Activated T-cell treated with anti-CD3 and anti-CD28 coated beads, Interleukin-2, amount 50 U/mL, for 48 hours (primary cell): ENCODE measurements at places on chromosomes 3 and 15.

GRCh38 chr3:53613125-53613524 lies 118.7 kb downstream of the CACNA1D start:
- DNase-seq: no peak

- no peak for DNase-seq
These were observed 20.4 kb downstream of the CFAP100 start for GRCh38 chr3:126414961-126415660.

DNA sequence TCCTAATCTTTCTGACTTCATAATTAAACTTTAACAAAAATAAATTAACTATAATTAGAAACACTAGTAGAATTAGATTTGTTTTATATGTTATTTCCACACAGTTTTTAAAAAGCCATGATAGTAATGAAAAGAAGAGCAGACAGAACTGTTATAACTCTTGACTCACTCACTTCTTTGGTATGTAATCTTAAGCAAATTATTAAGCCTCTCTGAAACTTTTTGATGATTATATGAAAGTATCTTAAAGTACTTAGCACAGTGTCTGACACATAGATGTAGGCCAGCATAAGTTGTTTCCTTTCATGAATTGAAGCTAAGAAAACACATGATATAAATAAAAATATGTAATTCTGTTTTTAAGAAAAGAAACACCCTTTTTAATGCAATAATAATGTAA lies 123.6 kb upstream of the MLF1 start:
- no peak for DNase-seq

DNA sequence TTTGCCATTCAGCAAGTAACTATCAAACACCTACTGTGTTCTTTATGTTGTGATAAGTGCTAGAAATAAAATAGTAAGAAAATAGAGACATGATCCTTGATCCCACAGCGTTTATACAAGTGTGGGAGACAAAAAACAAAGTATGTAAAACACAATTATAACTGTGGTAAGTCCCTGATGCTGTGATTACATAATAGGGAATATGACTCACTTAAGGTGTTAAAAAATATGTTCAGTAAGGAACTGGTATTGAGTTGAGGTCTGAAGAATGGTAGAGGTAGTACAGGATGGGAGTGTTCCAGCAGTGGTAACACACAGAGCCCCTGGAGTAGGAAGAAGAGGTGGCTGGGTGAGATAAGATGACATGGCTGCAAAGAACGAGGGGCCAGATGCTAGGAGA lies 132.1 kb upstream of the TMC3 start:
- DNase-seq: no peak

DNA sequence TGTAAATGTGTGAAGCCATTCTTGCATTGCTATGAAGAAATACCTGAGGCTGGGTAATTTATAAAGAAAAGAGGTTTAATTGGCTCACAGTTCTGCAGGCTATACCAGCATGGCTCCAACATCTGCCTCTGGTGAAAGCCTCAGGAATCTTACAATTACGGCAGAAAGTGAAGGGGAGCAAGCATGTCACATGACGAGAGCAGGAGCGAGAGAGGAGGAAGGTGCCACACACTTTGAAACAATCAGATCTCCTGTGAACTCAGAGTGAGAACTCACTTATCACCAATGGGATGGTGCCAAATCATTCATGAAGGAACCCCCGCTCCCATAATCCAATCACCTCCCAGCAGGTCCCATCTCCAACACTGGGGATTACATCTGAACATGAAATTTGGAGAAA lies 213.6 kb upstream of the TSC22D2 start:
- no peak for DNase-seq

GRCh38 chr3:184148076-184148475 lies 7.1 kb upstream of the DVL3 start:
- DNase-seq: no peak

- no peak for DNase-seq
These were observed 38.2 kb downstream of the CDIN1 start for GRCh38 chr15:36617529-36618196.
